Stimulated activated CD8-positive, alpha-beta memory T cell treated with anti-CD3 and anti-CD28 coated beads, Interleukin-2, amount 100 ng/mL, for 1 hour (primary cell): ENCODE measurements at places on chromosomes 6 and 20.

- no peak for DNase-seq
Observed at GRCh38 chr6:30613251-30614043, 3.6 kb downstream of the PPP1R10 start.

DNA sequence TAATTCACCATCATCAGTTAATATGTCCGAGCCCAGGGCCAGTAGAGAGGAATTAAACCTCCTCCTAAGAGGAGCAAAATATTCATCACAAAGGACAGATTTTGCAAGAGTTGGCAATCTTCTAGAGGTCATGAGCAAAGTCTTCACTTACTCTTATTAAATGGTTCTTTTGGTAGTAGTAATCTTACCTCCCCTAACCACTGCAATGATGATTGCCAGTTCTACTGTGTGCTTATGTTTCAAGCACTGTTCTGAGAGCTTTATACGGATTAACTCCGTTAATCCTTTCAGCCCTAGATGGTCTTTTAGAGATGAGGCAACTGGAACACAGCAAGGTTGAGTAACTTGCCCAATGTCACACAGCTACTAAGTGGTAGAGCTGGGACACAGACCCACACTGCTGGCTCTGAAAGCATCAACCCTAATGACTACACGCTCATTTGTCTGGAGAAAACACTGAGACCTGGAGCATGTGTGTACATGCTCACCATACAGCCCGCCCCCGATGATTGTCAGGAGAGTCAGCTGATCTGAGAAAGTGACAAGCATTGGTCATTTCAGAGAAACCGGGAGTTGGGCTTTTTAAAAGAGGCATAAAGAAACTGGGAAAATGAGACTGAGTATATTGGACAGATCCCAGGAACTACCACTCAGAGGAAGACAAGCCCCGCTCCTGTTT is 276.0 kb downstream of the NRN1 start:
- DNase-seq, result no peak

DNA sequence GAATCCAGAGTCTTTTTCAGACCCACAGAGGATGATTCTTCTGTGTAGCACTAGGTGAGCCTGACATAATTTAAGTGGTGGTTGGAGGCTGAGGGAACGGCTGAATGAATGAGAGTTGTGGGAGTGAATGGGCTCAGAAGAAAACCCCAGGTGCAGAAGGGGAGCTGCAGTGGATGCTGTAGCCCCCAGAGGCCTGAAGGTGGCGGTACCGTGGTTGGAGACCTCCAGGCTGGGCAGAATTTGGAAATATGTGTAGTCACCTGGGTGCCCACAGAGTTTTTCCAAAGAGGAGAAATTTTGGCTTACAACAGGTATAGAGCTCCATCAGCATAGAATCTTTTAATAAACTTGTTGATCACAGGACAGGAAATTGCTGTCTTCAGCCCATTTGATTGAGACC is 6.5 kb upstream of the RAET1G start:
- no peak for DNase-seq

DNA sequence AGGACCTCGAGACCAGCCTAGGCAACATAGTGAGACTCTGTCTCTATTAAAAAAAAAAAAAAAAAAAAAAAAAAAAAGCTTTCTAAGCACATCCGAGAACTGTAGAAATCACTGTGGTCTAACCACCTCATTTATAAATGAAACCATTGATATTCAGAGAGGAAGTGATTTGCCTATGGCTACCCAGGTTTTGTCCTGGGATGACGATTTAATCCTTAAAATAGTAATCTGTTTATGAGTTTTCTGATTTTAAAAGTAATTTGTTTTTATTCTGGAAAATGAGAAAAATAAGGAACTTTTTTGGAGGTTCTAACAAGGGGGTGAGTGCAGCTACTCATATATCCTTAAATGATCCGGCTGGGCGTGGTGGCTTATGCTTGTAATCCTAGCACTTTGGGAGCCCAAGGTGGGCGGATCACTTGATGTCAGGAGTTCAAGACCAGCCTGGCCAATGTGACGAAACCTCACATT is 6.5 kb upstream of the BTN3A2 start:
- DNase-seq, result no peak

DNA sequence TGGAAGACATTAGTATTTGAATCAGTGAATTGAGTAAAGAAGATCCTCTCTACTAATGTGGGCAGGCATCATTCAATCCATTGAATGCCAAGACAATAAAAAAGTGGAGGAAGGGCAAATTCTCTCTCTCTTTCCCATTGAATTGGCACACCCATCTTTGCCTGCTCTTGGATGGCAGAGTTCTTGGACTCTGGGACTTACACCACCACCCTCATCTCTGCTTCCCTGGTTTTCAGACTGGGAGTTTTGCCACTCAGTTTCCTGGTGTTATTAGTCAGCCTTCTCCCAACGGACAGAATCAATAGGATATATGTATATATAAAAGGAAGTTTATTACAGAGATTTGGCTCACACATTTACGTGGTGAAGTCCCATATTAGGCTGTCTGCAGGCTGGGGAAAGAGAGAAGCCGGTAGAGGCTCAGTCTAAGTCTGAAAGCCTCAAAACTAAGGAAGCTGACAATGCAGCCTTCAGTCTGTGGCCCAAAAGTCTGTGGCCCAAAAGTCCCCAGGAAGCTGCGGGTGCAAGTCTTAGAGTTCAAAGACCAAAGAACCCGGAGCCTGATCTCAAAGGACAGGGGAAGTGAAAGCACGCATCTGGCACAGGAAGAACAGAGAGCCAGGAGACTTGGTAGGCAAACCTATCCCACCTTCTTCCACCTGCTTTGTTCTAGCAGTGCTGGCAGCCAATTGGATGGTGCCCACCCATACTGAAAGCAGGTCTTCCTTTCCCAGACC is 64.4 kb downstream of the SMPDL3A start:
- DNase-seq, result no peak

DNA sequence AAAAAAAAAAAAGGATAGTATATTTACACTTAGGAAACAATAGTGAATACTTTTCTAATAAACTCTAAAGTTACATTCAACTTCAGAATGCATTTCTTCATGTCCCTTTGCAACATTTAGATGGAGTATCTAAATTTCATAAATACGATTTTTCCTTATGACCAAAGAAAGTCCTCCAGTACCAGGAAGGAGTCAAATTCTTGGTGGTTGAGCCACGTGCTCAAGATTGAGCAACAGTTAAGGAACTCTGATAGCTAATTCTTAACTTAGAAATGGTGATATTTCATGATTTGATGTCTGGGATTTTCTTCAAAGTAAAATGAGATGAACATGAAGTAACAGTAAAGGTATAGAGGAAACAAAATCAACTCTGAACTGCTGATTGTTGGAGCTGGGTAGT is 92.7 kb downstream of the SASH1 start:
- no peak for DNase-seq

- no peak for DNase-seq
Observed at GRCh38 chr6:158847786-158848185, 28.6 kb upstream of the EZR start.

DNA sequence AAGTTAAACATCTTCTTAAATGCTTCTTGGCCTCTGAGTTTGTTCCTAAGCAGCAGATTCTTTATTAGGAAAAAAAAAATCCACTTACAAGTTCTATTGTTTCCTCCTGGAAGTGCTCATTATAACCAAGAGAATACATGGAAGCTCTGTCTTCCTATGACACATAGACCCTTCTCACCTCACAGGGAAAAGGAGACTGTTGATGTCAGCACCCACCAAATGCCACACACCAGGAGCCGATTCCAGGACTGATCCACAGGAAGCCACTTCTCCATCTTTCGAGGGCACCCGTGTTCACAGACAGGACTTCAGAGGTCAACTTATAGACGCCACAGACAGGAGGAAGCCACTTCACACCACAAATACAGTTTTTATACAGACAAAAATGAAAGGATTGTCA is 13.4 kb upstream of the BNIP5 start:
- no peak for DNase-seq

- no peak for DNase-seq
Observed at GRCh38 chr6:71400852-71401251, 112.2 kb downstream of the OGFRL1 start.

GRCh38 chr6:125834348-125834747 is 43.6 kb downstream of the NCOA7 start:
- no peak for DNase-seq

- DNase-seq, result no peak
Observed at GRCh38 chr20:51700809-51701285, 67.3 kb downstream of the ATP9A start.

DNA sequence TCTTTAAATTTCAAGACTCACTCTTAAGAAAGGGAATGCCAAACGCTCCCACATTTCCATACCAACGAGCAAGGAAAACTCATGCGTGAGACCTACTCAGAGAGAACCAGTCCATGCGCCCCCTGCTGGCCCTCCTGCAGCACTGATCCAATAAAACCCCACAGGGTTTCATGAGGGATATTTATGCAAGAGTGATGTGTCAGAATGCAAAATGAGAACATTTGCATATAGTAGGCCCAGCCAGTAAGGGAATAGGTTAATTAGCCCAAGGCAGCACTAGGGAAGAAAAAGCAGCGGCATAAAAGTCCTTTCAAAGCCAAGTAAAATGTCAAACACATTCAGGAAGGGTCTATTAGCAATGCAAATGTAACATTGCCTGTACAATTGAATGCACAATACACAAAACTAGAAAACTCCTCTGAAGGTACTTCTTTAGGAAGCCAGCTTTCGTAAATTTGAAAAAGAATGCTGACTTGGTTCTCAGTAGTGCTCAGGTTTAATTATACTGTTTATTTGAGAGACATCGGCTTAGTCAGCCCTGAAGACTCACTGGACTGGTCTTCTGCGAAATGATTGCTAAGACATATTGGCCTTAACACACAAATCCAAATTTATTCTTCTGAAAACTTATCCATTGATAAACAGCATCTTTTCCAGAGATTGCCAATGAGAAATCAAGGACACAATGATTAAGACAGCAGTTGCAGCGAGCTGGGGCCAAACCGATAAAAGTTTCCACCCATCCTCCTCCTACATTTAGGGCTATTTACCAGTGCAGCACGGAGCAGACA is 93.2 kb downstream of the GMPR start:
- DNase-seq, result peak; percentile 53

GRCh38 chr6:97765461-97765860 is 482.4 kb upstream of the MMS22L start:
- DNase-seq, result no peak

GRCh38 chr6:167113047-167113754 is 9.7 kb upstream of the CCR6 start:
- no peak for DNase-seq

GRCh38 chr6:131212024-131212423 is 76.8 kb downstream of the AKAP7 start:
- no peak for DNase-seq
